ENCODE measurements at places on chromosomes 7 and 10.

- no peak for DNase-seq
Measured at GRCh38 chr7:50921114-50921813, 138.6 kb upstream of the GRB10 start.

DNA sequence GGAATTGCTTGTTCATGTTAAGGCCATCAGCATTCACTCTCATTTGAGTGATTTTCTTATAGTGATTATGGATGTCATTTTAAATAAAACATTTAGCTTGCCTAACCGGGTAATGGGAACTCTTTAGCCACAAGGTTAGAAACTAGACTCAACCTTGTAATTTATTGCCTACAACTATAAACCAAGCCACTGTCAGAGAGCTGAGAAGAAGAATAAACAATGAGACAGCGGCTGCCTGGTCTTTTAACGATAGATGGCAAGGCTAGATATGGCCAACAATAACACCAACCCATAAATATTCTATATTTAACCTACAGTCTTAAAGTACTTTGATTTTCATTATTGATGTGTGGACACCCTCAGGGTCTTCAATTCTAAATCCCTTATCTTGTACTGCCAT is 27.8 kb upstream of the INHBA start:
- DNase-seq, result no peak

DNA sequence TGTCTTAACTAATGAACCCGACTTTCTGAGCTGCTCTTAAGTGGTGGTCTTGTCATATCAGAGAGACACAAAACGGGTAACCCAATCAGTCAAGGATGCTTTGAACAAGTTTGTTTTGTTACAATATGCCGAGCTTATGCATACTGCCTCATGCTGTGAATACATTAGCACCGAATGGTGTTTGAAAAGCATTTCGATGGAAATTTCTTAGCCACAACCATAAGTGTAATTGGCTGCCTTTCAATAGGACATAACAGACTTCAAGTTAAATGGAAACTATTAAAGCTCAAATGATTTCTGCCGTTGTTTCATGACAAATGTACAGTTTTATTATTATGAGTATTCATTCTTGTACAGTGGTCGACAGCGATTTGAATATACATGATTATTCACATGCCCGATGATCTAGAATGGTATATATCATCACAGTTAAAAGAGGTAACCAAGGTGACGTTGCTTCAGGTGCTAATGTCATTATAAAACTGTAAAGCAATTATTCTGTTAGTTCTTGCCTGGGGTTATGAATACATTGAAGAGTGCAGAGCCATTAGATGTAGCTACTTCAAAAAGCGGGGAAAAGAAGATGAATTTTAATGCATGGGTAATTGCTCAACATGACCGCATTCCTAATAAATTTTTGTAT is 118.8 kb downstream of the EBF3 start:
- no peak for DNase-seq

DNA sequence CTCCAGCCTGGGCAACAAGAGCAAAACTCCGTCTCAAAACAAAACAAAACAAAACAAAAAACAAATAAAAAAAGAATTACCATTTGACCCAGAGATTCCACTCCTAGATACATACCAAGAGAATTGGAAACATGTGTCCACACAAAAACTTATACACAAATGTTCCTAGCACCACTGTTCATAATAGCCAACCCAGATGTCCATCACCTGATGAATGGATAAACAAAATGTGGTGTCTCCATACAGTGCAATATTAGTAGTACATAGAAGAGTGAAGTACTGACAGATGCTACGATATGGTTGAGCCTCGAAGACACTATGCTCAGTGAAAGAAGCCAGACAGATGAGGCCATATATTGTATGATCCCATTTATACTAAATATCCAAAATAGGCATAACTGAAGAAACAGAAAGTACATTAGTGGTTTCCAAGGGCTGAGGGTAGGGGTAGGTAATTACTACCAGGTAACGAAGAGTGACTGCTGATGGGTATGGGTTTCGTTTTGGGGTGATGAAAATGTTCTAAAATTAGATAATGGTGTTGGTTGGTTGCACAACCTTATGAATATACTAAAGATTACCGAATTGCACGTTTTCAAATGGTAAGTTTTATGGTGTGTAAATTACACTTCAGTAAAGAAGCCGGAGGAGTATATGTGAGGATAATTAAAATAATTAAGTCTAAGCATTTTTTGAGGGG is 20.0 kb downstream of the MYO1G start:
- DNase-seq, result no peak

DNA sequence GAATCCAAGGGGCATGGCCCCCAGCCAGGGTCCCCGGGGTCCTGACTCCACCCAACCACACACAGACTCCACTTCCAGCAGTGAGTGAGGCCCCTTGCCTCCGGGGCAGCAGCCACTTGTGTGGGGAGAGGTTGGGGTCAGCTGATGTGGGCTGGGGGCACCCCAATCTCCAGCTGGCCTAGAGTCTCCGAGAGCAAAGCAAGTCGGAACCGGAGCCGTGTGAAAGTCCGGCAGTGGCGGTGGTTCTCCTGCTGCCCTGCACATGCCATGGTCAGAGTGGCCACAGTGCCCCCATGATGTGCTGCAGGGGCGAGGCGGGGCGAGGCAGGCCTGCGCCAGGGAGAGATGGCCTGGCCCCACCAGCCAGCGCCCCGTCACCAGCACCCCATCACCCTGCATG is 74.6 kb downstream of the PDGFA start:
- no peak for DNase-seq

GRCh38 chr10:84447701-84448400 is 119.5 kb downstream of the CCSER2 start:
- no peak for DNase-seq

- DNase-seq, result no peak
Measured at GRCh38 chr7:92769394-92769699, 67.0 kb downstream of the CDK6 start.

GRCh38 chr10:67722113-67722512 is 26.1 kb upstream of the CTNNA3 start:
- no peak for DNase-seq

GRCh38 chr10:102113956-102114857 is 6.0 kb downstream of the LDB1 start:
- no peak for DNase-seq

- no peak for DNase-seq
Measured at GRCh38 chr7:36379831-36380504, 9.7 kb upstream of the ANLN start.

- DNase-seq, result no peak
Measured at GRCh38 chr7:117281562-117281961, 41.3 kb downstream of the WNT2 start.

- DNase-seq, result no peak
Measured at GRCh38 chr7:40720416-40720815, 585.6 kb downstream of the SUGCT start.

All from CD4-positive, alpha-beta T cell treated with Interleukin-10 for 1 hour (primary cell).